ENCODE measurements at places on chromosomes 6 and 20.

DNA sequence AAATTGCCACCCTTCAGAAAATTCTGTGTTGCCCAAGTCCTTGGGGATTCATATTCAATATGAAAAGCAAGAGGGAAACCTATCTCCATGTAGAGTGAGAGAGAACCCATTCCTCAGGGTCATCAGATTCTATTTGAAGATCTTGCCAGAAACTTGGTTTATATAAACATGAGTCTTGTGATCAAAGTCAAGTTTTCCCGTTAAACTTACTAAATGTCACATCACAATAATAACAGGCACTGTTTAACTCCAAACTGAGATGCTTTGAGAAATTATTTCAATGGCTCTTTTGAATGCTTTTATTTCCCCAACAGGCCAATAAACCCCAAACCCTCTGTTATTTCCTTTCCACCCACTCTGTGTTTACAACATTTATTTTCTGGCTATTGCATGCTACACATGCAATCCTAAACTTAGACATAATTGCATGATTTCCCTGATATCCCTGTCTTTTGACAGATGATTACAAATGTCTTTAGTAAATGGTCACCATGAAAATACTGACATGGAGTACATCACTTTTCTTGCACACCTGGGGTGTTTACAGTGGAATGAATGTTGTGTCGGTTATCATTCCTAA is 31.1 kb upstream of the SSTR4 start:
- DNase-seq: no peak

- DNase-seq: no peak
Measured at GRCh38 chr20:4871486-4871885, 129.8 kb downstream of the SLC23A2 start.

DNA sequence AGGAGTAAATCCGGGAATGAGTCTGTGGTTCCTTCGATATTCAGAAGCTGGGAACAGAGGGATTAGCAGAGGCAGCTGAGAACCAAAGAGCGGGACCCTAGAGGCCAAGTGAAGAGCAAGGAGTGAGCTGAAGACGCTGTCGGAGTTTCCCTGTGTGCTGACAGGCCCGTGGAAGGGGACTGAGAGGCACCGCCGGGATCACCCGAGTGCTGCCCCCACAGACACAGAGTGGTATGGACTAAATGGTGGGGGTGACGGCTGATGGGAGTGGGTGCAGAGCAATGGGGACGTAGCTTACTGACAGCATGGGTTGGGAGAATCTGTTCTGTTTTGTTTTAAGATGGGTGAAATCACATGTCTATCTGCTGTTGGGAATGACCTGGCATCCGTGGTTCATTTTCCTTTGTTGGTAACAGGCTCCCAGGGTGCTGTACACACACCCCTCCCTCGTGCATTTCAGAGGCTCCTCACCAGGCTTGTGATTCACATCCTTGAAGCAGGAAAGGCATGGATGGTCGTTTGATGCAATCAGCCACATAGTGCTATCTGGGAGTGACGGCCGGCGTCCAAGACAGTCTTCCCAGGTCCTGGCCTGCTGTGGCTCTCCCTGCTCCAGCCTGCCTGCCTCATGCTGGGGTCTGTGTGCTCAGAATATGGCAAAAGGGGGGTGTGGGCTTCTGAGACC is 97.4 kb downstream of the THBS2 start:
- no peak for DNase-seq

GRCh38 chr6:16773362-16773761 is 12.1 kb upstream of the ATXN1 start:
- no peak for DNase-seq

- DNase-seq: no peak
Measured at GRCh38 chr20:1415667-1416468, 23.0 kb upstream of the FKBP1A start.

DNA sequence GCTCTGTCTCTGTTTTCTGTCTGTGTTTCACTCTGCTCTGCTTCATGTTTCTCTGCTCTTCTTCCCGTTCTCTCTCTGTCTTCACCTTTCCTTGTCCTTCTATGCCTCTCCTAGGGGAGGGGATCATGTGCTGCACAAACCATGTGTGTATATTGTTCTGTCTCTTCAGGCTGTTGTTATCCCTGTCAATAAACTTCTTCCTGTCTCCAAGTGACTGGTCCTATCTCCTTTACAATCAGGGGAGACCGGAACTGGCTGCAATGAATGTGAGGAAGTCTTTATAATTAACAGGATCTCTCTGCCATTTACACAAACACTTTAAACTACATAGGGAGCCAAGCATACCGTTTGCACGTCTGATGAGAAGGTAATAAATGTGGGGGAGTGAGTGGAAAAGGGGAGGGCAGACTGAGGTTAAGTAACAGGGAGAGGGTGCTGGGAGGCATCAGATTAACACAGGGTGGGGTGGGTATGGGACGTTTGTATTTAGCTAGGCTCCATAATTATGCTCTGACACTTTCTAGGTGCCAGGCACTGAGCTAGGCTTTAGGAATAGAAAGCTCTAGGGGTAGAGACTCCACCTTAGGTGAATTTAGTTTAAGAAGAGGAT is 626.1 kb downstream of the DHX35 start:
- no peak for DNase-seq

- DNase-seq: no peak
Measured at GRCh38 chr6:53244958-53245357, 96.3 kb upstream of the GCM1 start.

- DNase-seq: no peak
Measured at GRCh38 chr6:165118736-165119135, 190.7 kb downstream of the C6orf118 start.

DNA sequence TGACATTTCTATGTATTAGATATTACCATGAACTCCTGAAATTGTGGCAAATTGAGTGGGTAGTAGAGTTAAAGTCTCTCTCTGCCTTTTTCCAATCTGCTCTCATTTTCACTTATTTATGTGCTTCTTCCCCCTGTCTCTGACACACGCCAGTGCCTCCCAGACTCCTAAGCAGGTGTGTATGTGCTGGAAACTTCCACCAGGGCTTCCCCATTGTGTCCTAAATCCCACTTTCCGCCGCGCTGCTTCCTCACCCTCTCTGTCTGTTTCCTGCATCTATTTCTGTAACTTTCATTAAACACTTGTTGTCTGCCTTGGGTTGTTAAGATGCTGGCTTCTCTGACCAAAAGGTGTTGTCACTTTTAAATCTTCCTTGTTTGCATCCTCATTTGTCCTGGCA is 97.6 kb upstream of the HDGFL1 start:
- no peak for DNase-seq

DNA sequence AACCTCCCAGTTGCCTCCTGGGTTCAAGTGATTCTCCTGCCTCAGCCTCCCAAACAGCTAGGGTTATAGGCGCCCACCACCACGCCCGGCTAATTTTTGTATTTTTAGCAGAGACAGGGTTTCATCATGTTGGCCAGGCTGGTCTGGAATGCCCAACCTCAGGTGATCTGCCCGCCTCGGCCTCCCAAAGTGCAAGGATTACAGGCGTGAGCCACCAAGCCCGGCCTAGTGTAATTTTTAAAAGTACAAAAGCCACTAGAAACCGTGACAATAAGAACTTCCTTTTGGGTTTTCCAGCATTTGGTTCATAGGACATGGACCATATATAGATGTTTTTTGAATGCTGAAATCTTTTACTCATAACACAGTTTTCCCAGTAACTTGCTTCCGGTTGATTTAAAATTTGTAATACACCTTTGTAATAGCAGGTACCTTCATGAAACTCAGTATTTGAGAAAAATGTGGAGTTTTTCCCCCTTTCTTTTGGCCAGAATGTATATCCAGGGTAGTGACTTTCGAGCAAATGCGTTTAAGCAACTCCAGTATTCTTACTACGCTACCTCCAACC is 467 bp downstream of the PXT1 start:
- DNase-seq: no peak

- DNase-seq: no peak
Measured at GRCh38 chr20:39421571-39422105, 459.5 kb downstream of the DHX35 start.

DNA sequence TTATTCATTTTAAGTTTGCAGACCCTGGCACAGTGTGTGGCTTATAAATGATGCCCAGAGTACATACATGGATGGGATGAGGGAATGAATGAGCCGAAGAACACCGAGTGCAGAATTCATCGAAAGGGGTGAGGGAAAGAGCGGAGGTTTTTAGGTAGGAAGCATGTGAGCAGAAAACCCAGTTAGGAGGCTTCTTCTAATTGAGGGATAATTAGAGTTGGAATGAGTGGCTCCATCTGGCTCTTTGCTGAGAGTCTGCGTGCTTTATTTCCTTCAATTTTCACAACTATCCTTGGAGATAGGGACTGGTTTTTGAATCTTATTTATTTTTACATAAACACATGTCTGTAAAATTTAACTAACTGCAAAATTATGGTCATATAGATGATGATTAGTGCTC is 150.7 kb downstream of the DOK5 start:
- DNase-seq: no peak

- no peak for DNase-seq
Measured at GRCh38 chr6:286681-287488, 5.4 kb upstream of the DUSP22 start.

DNA sequence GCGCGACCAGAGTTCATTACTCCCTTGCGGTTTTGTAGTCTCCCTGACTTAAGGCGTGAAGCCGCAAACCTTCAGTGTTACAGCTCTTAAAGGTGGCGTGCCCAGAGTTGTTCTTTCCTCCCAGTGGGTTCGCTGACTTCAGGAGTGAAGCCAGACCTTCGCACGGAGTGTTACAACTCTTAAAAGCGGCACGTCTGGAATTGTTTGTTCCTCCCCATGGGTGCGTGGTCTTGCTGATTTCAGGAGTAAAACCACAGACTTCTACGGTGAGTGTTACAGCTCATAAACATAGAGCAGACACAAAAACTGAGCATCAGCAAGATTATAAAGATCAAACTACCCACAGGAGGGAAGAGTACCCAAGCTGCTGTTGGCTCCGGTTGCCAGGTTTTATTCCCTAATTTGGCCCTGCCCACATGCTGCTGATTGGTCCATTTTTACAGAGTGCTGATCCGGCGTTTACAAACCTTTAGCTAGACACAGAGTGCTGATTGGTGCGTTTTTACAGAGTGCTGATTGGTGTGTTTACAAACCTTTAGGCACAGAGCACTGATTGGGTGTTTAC is 10.4 kb downstream of the TMEM14C start:
- no peak for DNase-seq

DNA sequence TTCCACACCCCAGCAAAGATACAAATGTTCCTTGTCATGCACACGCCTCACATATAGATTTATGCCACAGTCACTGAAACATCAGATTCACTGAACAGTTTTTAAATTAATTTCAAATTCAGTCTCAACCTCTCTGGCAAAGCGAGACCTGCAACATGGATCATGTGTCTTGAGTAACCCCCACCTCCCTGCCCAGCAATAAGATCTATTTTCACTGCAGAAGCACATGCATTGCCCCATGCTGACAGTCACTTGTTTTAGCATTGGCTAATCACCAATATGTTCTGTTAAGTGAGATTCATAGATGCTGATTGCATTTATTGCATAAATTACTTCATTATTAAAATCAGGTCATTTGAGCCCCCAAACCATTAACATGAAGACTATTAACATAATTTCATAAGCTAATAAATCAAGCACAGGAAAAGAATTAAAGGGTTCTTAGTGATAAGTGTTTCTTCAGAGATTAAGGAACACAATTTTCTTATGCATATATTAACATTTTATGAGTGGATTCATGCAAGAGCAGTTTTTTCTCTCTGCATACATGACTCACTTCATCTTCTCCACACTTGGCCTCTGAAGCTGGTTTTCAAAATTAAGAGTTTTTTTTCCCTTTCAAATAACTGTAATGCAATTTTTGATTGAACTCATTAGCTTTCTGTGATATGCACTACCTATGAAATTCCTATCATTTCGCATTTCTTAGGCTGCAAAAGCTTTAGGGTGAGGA is 173.2 kb upstream of the SOX4 start:
- DNase-seq: no peak

- no peak for DNase-seq
Measured at GRCh38 chr6:163288066-163288465, 126.5 kb upstream of the QKI start.

- DNase-seq: no peak
Measured at GRCh38 chr6:29755295-29755871, 32.1 kb downstream of the HLA-F start.

DNA sequence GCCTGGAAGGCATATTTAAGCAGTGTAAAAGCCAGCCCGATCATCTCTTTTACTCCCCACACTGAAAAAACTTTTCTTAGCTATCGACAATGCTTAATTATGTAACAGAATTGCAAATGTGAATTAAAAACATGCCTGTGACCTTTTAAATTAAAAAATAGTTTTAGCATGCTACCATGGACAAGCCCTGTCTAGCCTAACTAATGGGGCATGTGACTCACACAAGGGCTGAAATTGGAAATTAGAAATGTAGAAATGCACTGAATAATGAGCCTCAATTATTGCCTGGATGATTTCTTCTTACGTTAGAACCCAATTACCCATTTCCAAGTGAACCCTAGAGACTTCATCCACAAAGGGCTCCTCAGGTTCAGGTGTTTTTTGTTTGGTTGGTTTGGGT is 82.7 kb downstream of the SIM1 start:
- DNase-seq: no peak

- DNase-seq: peak; percentile 48
Measured at GRCh38 chr20:25090492-25091429, 8.8 kb upstream of the VSX1 start.

DNA sequence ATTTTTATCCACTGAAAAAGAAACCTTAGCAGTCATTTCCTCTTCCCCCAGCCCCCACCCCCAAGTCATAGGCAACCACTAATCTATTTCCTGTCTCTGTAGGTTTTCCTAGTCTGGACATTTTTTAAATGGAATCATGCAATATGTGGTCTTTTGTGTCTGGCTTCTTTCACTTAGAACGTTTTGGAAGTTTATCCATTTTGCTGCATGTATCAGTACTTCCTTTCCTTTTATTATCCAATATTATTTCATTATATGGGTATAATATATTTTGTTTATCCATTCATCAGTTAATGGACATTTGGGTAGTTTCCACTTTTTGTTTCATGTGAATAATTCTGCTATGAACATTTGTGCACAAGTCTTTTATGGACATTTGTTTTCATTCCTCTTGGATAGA is 99.3 kb upstream of the BMP5 start:
- DNase-seq: no peak

DNA sequence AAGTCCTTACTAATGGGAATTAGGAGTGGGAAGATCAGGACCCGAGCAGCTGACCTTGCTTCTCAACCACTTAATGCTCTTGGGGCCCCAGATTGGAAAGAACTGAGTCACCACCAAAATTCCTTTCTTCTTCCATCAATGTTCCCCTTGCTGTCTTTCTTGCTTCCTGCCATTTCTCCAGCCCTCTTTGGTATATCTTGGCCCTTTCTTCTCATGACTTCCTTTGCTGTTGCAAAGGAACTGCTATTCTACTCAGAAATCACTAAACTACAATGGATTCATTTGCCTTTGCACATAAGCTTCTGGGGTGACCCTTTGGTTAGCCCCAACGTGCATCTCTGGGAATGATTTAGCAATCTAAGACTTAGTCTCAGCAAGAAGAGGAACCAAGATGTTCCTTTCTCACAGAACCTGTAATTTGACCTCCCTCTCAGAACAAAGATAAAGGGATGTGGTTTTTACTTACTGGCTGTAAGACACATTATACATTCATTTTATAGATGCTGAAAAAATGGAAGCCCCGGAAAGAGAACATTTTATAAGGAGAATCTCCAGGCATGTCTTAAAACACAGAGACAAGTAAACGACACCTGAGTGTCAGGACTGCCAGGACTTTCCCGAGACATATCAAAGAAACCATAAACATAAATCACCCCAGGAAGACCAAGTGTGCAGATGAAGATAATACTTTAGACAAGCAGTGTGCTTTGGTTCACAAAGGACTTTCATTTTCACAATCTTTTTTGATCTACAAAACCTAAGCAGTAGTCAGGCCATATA is 99.0 kb upstream of the TNFAIP3 start:
- DNase-seq: no peak

GRCh38 chr6:38051819-38052434 is 232.4 kb downstream of the ZFAND3 start:
- no peak for DNase-seq
